ENCODE measurements at places on chromosomes 11 and 22.

GRCh38 chr11:59866836-59867235, 549 bp upstream of the TCN1 start:
- DNase-seq = no peak

- DNase-seq = no peak
These were observed 9.3 kb downstream of the TOLLIP start for GRCh38 chr11:1300121-1300520.

DNA sequence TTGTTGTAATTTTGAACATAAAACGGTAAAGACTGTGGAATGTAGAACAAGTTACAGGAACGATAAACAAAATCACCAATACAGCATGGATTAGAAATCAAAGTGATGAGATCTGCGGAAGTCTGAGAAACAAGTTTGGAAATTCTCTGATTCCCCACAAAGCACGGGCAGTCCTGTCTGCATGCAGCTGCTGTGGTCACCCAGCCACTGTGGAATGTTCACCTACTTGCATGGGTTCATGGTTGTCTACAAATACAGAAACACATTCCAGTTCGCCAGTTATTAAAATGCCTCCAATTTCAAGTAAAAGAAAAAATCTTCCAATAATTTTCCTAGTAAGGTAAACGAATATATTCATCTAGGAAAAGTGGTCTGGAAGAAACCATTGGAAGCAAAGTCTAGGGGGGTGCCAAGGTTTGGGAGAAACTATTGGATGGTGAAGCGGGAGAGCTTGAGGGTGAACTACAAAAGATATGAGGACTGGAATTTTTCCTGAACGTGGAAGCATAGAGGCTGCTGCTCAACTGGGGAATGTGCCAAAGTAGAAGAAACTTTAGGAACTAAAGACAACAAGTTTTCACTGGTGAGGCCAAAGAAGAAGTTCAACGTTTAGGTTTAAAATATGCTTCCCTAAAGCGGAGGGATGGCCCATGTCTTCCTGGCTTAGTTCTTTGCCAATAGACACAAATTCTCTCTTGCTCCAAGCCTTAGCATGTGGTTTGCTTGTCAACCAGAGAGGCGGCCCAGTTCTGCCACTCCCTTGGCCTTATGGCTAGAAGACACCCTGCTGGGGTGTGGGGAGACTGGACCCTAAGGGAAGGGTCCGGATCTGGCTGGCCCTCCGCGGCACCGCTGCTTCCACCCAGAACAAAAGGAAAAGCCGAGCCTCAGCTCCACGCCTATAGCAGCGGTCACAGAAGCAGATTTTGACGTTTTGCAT, 70.2 kb downstream of the CTTN start:
- no peak for DNase-seq

DNA sequence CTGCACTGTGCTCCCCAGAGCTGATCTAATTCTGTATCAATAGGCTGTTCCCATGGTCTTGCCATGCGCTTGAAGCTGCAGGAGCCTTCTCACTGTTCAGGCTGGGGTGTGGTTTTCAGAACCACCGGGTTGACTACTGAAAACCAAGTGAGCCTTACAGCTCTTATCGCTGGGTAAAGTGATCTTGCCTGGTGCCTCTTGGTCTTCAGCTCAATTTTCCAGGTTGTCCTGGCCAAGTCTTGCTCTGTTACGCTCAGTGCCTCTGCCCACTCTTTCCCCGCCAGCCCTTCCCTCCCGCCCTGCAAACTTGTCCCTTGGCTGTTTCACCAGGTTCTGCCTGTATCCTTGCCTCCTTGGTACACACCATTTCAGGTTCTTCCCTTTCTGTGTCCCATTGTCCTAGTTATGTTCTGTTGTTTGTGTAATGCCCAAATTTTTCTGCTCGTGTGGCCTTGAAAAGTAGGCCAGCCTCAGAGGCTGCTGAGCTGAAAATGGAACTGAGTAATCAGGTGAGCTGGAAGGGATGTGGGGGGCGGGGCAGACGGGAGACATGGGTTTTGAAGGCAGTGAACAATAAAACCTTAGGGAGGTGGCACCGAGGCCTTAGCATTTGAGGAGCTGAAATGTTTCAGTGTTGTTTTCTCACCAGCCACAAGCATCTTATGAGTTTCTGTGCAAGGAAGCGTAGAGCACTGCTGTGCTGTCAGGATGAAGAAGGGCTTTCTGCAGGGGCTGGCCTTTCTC, 11.2 kb downstream of the PEX26 start:
- peak; percentile 45 for DNase-seq

GRCh38 chr22:32413719-32414118, 1.7 kb upstream of the RTCB start:
- peak; percentile 49 for DNase-seq

DNA sequence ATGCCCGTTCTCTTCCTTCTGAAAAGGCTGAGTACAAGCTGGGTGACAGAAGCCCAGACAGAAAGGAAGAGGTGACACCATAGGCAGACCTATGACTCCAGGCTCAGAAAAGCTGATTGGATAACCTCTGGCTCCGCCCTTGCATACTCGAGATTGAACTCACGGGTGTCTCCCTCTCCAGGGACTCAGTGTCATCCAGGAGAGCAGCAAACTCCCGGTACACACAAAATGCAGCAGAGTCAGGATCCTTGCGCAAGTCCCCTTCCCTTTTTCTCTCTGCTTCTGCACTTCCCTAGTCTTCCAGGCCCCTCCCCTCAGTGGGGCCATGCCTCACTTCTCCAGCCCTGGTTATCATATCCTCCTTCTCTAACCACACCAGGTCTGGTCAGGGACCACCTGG, 9.8 kb downstream of the SCN4B start:
- no peak for DNase-seq

GRCh38 chr11:9577556-9577955, 4.1 kb downstream of the WEE1 start:
- DNase-seq = no peak

DNA sequence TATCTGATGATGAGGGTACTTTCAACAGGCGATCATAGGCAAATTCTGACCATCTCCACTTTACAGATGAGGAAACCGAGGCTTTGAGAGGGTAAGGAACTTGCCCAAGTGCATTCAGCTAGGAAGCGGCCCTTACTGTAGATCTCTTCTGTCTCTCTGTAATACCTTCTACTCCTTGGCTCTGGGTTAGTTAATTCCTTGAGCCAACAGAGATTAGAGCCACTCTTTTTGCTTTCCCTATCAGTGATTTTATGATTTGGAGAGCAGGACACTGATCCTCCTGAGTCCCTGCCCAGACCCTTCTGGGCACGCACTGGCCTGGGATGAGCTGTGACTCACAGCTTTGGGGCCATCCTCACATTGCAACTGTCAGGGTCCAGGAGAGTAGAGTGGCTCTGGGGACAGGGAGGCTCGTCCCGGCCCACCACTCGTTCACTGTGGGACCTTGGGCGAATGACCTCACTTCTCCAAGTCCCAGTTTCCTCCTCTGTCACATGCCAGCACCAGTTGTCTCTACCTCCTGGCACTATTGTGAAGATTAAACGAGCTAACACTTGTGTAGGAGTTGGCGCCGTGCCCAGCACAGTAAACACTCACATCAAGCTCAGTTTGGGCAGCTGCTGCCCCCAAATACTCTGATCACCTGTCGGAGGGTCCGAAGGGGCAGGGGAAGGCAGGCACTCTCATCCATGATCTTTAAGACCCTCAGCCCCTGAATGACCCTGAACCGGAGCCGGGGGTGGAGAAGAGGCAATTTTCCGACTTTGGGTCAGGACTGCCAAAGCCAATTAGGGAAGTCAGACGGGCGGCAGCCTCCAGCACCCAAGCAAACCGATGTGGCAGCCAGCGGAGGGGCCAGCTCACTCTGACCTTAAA, 235.0 kb downstream of the MIAT start:
- no peak for DNase-seq
